ENCODE measurements at places on chromosomes 1 and 21.

GRCh38 chr1:65890201-65890843 lies 97.6 kb downstream of the PDE4B start:
- DNase-seq: no peak

GRCh38 chr1:188343914-188344313 lies 1515.2 kb downstream of the PLA2G4A start:
- DNase-seq: no peak

GRCh38 chr1:100152271-100152670 lies 19.3 kb downstream of the TRMT13 start:
- no peak for DNase-seq

GRCh38 chr1:226482196-226482595 lies 66.4 kb upstream of the STUM start:
- no peak for DNase-seq

DNA sequence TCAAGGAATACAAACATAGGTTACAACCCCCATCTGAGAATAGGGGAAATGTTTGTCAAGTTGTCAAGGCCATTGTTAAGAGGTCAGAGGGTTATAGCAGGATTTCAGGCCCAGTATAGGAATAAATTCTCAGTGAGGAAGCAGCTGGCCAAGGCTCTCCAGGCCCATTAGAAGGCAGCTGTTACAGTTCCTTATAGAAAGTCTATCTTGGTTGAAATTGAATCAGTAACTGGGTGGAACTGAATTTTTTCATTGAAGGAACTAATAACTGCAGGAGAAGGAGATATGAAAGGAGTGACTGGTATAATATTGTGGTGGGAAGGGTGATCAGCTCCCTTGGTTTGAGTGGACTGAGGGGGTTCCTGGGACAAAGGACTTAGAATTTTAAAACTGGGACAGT lies 134.1 kb downstream of the CYYR1 start:
- DNase-seq: no peak

- DNase-seq: no peak
These were observed 7.3 kb downstream of the SYTL1 start for GRCh38 chr1:27348861-27349783.

DNA sequence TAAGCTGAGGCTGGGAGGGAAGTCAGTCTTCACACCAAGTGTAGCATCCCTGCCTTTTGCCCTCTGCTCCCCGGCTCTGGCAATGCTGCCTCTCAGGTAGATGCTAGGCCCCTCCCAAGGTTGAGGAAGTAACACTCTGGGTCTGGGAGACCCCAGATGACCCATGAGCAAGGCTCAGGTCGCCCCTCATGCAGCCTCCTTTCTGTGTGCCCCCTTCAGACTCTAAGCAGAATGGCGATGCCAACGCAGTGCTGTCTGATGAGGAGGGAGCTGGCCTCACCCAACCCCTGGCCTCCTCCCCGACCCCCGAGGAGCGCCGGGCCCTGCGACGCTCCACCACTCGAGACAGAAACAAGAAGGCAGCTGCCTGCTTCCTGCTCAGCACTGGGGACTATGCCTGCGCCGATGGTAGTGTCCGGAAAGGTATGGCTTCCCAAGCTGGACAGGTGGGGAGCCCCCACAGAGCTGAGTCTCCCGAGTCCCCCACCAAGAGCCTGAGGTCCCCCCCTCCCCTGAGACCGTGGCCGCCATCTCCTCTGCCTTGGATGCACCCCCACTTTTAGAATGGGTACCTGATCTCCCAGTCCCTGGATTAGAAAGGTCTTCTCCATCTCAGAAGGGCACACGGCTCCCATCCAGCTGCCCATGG lies 15.8 kb downstream of the KCNC4 start:
- DNase-seq: no peak

DNA sequence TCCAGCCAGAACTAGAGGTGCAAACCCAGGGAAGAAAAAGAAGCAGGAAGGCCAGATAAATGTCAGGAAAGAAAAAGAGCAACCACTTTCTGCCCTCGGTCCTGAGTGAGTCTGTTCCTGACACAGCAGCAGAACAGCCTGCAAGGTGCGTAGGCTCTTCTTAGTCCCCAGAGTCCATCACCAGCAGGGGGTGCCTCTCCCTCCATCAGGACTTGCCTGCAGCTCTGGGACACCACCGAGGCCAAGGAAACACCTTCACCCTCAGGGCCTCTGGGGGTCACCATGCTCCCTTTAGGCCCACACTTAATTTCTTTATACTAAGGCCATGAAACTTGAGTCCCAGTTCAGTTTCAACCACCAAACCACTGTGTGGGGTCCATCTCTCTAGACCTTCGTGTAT lies 43.7 kb upstream of the NFASC start:
- DNase-seq: no peak

DNA sequence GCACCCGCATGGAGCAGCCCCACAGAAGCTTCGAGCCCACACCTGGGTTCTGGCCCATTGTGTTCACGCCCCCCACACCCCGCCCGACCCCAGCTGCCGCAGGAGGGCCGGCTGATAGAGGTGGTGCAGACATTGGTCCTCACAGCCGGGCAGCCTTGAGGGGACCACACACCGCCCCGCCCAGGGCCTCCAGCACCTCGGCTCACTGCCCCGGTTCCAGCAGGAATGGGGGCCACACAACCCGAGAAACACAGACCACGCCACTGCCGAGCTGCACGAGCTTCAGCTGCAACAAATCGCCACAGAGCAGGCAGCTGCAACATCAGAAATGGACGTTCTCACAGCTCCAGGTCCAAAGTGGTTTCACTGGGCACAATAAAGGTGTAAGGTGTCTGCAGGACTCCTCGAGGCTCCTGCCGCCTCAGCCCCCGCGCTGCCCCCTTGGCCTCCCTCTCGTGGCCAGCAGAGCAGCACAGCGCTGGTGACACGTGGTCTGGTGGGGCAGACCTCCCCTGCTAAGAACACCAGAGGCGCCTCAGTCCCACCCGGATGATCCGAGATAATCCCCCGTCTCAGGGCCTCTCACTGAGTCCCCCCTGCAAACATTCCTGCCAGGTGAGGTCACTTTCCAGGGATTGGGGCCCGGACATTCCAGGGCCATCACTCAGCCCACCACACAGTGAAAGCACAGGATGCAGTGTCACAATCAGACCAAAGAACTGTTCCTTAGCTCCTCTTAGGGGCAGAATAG lies 62.3 kb upstream of the ADARB1 start:
- DNase-seq: peak; percentile 85

GRCh38 chr1:232249861-232250777 lies 379.8 kb downstream of the SIPA1L2 start:
- no peak for DNase-seq

DNA sequence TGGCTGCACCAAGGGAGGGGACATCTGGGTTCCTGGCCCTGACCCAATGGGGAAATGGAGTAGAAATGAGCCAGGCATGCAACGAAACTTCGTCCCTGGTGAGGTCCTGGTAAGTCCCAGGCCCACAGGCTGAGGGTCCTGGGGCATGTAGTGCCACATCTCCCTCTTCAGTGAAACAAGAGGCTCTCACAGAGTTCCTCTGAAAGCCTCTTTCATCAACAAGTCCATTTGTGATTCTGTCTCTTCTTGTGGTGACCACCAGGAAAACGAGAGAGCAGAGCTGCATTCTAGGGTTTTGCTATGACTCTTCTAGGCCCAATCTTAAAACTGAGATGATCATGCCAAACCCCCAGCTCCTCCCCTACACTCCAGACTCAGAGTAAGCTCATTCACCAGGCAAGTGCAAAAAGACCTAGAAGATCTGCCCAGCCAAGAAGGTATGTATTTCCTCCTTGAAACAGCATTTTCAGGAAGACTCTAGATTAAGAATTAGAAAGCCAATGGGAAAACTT lies 24.3 kb upstream of the RNF220 start:
- no peak for DNase-seq

GRCh38 chr1:172977296-172978017 lies 73.3 kb downstream of the TNFSF18 start:
- DNase-seq: no peak

DNA sequence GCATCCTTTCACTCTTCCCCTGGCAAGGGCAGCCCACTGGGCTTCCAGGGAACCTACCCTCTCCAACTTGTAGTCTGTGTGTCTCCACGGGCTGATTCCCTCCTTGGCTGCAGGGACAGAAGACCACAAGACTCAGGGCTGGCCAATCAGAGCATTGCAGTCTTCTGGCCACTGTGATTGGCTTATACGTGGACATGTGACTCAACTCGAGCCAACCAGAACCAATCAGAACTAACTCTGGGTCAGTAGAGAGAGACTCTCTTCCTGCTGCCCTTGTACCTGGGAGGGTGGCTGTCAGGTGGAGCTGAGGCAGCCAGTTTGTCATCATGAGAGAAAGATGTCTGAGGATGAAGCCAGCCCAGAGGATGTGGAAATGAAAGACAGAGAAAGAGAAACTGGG lies 64.0 kb downstream of the DHRS3 start:
- DNase-seq: no peak

All from left kidney (tissue), 8 donors.